ENCODE measurements at places on chromosomes 1 and 21.

- no peak for DNase-seq
Observed at GRCh38 chr1:51324251-51325010, 5.9 kb downstream of the TTC39A start.

- DNase-seq = no peak
Observed at GRCh38 chr1:99004254-99004860, 304 bp downstream of the PLPPR5 start.

DNA sequence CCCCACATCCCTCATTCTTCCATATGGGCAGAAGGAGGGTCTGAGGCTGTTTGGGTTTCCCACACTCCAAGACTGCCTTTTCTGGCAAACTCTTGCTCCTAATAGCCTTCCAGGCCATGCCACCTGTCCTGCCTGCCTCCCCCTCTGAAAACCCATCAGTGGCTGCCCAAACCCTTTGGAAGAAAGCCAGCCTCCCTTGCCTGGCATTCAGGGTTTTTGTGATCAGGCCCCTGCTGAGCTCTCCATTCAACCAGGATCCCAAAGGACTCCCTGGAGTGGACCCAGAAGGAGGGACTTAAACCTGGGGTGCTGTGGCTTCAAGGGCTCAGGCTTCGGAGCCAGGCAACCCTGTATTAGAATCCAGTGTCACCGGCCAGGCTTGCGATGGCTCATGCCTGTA is 4.2 kb upstream of the GUCA2A start:
- DNase-seq = no peak

- no peak for DNase-seq
Observed at GRCh38 chr1:20373286-20373685, 82.6 kb downstream of the VWA5B1 start.

- DNase-seq = no peak
Observed at GRCh38 chr1:171754353-171754705, 12.5 kb upstream of the VAMP4 start.

DNA sequence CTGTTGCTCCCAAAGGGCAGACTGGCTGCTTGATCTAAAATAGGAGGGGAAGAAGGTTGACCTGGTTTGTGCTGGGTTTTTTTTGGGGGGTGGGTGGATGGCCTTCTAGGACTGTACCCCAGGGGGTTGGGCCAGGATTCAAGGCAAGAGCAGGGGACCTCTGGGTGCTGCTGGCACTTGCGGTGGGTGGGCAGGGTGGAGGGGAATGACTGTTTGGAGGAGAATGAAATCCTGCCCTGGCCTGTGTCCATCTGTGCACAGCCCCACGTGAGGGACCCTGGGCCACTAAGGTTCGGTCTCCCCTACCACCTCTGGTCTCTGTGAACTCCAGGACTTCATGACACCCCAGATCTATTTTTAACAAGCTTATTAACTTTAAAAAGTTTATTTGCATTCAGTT is 414.2 kb downstream of the PTPRU start:
- no peak for DNase-seq

DNA sequence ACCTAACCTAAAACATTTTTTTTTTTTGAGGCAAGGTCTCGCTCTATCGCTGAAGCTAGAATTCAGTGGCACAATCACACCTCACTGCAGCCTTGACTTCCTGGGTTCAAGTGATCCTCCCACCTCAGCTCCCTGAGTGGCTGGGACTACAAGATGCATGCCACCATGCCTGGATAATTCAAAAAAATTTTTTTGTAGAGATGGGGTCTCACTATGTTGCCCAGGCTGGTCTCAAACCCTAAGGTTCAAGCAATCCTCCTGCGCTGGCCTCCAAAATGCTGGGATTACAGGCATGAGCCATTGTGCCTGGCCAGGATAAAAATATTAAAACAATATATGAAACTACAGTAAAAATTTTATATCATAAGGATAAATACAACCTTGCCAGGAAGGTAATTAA is 4.9 kb downstream of the LIX1L start:
- no peak for DNase-seq

- no peak for DNase-seq
Observed at GRCh38 chr1:76142771-76143540, 68.4 kb downstream of the ST6GALNAC3 start.

DNA sequence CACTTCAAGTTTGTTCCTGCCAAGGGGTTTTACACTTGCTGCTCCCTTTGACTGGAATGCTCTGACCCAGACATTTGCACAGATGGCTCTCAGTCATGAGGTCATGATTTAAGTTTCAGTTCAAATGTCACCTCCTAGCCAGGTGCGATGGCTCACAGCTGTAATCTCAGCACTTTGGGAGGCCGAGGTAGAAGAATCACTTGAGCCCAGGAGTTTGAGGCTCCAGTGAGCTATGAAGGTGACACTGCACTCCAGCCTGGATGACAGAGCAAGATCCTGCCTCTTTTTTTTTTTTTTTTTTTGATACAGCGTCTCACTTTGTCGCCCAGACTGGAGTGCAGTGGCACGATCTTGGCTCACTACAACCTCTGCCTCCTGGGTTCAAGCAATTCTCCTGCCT is 4.5 kb upstream of the ZMYM4 start:
- DNase-seq = no peak

GRCh38 chr1:186518395-186518794 is 57.5 kb upstream of the PDC start:
- DNase-seq = no peak

GRCh38 chr1:28519946-28520725 is 14.3 kb downstream of the RCC1 start:
- DNase-seq = no peak

- no peak for DNase-seq
Observed at GRCh38 chr1:114025609-114026401, 46.5 kb downstream of the OLFML3 start.

- no peak for DNase-seq
Observed at GRCh38 chr1:82979593-82980236, 1019.2 kb downstream of the TTLL7 start.

DNA sequence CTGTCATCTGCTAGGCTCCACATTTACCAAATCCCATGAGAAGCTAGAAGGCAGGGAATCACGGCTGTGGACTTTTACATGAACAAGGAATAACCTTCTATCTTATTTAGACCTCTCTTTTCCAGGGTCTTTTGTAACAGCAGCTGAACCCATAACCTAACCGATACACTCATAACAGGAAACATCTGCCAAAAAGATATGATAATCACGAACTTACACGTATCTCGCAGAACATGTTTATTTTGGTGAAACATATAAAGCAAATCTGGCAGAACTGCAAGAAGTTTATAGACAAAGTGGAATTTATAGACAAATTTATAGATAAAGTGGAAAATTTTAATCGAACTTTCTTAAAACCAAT is 20.4 kb downstream of the TINAGL1 start:
- peak; percentile 25 for DNase-seq

DNA sequence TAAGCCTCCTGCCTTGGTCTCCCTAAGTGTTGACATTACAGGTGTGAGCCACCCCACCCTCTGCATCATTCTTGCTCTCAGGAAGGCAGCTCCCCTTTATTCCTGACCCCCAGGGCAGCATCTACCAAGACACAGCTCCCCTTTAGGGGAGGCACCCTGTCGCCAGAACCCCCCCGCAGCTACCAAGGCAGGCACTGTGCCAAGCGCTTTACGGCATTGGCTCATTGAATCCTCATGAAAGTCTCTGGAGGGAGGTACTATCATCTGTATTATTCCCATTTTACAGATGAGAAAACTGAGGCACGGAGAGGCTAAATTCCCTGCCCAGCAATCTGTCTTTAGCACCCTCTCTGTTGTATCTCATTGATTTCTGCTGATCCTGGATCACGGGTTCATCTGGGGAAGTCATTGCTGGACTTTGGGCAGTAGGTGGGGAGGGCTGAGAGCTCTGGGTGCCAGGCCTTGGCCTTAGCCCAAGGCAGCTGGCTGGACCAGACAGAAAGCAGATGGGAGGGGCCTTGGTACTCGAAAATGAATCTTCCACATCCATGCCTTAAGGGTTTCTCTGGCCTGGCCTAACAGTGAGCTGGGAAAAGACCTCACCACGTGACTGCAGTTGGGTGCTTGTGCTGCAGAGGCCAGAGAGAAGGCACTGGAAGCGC is 5.9 kb downstream of the PLOD1 start:
- no peak for DNase-seq

- no peak for DNase-seq
Observed at GRCh38 chr1:145877923-145878486, 7.7 kb downstream of the ANKRD35 start.

DNA sequence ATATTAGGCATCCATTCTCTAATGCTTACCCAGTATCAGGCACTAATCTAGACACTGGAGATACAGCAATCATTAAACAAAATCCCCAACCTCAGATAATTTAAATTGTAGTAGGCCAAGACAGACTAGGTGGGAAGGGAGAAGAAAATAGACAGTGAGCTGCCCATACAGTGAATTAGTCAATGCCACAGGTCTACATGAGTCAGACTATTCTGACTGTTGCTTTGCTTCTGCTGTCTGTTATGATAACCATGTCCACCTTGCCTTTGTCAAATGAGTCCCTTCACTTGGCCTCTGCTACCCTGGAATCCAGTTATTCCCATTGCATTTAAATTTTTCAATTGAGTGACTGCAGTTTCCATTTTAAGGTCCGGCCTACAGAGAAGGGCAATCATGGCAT is 59.5 kb downstream of the PIK3R3 start:
- no peak for DNase-seq

GRCh38 chr1:15245593-15246360 is 1.2 kb upstream of the FHAD1 start:
- DNase-seq = no peak

GRCh38 chr1:229887043-229887822 is 179.8 kb upstream of the GALNT2 start:
- DNase-seq = no peak

GRCh38 chr21:14773777-14774345 is 227.7 kb upstream of the SAMSN1 start:
- DNase-seq = peak; percentile 60

GRCh38 chr1:40802078-40802741 is 18.6 kb downstream of the KCNQ4 start:
- DNase-seq = peak; percentile 78

DNA sequence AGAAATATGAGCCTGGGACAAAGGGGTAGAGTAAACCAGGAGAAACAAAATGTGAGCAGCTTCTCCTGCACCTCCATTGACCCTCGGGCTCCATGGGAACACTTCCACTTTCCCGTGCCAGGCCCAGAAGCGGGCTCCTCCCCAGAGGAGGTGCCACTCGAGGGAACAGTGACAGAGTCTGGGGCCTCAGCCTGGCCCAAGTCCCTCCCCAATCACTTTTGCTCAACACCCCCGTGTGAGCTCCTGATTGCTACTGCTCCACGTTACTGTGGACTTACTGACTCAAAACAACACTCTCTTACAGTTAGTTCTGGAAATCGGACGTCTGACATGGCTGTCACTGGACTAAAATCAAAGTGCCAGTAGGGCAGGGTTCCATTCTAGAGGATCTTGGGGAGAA is 17.7 kb upstream of the KLHDC7A start:
- no peak for DNase-seq

DNA sequence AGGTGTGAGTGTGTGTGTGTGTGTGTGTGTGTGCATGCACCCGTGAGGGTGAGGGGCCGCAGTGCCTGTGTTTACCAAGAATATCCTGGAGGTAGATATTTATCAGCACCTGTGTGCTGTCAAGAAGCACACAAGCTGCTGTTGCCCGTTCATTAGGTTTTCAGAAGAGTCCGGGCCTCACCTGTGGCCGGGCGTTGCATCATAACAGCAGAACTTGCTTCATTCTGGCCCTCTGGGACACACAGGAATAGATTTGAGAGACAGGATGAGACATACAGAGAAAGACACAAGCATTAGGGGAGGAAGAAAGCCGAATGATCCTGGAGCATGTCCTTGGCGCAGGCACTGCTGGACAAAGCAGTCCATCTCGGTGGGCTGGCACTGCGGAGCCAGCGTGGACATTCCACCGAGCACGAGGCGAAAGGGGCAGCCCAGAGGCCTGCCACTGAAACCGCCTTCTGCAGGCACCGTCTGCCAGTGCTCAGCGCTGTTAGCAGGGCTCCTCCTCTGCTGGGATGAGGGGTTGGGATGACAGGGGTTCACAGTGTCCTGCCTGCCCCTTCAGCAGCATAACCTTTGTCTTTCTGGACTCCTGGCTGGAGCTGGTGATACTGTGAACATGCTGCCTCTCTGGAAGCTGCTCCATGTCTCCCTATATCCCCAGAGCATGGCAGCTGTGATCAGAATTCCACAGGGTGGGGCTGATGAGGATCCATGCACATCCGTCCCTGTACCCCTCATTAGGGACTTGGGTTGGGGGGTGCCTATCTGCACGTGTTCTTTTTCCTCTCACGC is 81.1 kb downstream of the PEX14 start:
- no peak for DNase-seq

DNA sequence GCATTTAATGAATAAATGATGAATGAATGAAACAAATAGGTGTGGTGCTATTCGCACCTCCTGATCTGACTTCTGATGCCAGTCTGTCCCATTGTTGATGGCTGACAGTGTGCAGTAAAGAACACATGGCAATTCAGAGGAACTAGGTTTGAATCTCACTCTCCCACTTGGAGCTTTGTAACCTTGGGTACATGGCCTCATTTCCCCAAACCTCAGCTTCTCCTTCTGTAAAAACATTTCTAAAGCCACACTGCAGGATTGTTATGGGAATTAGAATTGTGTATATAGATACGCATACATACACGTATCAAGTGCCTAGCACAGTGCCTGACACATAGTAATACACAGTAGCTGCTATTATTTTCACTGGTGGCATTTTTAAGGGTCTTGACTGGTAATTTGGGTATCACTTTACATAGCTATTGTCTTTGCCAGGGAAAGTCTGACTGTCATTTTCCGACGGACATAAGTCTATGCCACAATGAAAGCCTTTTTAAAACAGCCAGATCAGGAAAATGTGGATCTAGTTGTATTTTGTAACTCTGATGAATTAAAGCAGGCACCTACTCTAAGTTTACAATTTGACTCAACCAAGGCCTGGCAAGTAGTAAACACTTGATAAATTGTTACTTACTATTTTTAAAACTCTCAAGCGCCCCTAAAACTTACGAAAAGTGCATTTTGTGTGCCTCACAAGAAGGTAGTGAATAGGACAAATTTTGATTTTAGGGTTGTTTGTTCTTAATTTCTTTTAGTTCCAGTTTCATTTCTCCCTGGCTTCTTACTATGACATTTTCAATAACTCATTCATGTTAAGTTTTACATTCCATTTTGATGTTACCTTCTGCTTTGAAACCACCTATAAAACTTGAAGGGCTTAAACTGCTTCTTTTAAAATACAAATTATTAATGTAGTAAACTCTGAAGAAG is 164.4 kb downstream of the SDCCAG8 start:
- DNase-seq = no peak

DNA sequence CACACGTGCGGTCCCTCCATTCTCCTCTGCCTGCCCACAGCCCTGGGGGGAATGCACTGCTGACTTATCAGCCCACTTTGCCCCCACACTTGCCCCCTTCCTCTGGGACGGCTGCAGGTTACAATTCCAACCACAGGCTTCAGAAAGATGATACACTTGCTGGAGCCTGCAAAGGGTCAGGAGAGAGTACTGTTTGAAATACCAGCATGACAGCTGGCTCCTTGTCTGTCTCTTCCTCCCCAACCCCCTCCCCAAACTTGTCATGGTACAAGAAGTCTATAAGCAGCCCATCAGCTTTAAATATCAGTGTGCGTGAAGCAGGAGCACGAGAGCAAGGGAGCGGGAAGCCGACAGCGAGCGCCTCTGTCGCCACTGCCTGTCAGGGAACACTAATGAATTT is 62.4 kb downstream of the ERI3 start:
- no peak for DNase-seq
